ENCODE measurements at places on chromosomes 5 and 9.
A peak's percentile ranks its signal among the peaks of the same experiment; 100 is the strongest.

DNA sequence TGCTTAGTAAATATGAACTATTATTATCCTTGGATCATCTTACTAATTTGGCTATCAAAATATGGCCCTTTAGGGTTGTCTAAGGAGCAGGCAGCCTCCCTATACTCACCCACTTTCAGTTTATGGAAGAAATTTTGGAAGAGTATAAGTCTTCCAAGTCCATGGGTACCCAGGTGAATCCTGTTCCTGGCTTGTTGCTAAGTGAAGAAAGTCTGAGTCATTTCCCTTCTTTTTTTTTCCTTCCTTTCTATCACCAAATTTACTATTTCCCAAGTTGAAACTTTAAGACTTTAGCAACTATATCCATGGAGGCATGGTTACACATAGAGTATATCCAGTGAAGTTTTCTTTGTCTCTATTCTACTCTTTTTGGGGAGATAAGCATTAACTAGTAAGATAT, 184.0 kb upstream of the ACTBL2 start:
- no peak for DNase-seq

GRCh38 chr5:100550531-100551051, 15.4 kb downstream of the FAM174A start:
- DNase-seq: no peak

GRCh38 chr5:107047048-107047447, 623.7 kb downstream of the EFNA5 start:
- DNase-seq: no peak

GRCh38 chr9:32708480-32709150, 73.1 kb upstream of the TAF1L start:
- no peak for DNase-seq

GRCh38 chr5:77073667-77074066, 13.4 kb downstream of the ZBED3 start:
- DNase-seq: no peak

- DNase-seq: no peak
These were observed 15.6 kb downstream of the STX17 start for GRCh38 chr9:99921875-99922710.

- DNase-seq: no peak
These were observed 174.3 kb downstream of the CDH12 start for GRCh38 chr5:22678886-22679285.

DNA sequence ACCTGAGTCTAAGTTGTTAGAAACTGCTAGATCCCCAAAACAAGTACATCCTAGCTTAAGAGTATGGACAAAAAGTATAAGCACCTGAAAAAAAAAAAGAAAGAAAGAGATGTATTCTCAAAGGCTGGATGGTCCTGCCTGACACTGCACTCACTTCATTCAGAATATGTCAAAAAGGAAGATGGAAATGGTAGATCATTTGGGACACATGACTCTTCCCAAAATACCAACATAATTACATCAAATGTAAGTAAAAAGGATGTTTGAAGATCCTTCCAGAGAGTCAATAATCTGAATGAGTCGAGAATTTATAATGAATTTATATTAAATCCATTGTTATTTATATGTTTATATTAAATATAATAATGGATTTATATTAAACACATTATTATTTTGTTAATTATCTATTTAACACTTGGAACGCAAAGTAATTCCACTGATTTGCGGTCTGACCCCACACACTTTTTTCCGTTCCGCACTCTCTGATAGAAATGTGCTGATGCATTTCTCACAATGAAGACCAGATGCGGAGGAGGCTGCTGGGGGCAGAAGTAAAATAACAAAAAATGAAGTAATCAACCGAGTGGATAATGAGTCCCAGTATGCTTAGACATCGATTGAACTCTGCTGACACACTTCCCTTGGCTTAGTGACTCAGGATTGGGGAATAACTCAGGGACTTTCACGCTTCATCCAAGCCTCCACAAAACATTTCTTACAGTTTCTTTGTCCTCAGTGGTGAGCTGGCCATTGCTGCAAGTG, 201.2 kb downstream of the ADAMTS12 start:
- no peak for DNase-seq

GRCh38 chr9:10700915-10701314, 88.1 kb upstream of the PTPRD start:
- DNase-seq: no peak

DNA sequence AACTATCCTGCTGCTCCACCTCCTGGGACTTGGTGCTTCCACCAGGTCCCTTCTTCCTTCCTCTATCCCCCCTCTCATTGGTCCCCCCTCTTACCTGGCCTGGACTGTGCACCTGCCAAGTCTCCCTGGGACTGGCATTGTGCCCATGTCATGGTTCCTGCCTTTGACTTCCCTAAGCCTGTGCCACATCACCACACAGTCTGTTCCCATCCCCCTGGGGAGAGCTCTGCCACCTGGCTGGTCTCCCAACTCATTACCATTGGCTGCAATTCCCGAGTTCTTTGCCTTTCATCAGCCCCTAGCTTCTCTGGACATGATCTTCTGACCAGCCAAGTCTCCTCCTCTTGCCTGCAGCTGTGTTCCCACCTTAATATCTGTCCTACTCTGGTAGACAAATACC, 180.3 kb downstream of the SREK1 start:
- DNase-seq: no peak

DNA sequence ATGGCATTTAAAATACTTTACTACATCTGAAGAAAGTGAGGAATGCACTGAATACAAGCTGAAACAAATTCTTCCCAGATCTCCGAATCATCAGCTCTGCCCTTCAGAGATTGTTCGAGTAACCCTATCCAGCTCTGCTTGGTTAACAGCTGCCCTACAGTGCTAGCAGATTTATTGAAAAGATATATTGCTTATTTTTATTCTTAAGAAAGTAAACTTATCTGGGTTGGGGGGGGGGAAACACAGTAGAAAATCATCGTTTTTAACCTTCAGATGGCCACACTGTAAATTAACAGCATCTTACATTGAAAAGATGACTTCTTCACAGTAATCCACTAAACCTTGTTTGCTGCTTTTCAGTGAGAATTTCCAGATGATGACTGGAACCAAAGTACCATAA, 210.8 kb downstream of the NFIB start:
- no peak for DNase-seq

DNA sequence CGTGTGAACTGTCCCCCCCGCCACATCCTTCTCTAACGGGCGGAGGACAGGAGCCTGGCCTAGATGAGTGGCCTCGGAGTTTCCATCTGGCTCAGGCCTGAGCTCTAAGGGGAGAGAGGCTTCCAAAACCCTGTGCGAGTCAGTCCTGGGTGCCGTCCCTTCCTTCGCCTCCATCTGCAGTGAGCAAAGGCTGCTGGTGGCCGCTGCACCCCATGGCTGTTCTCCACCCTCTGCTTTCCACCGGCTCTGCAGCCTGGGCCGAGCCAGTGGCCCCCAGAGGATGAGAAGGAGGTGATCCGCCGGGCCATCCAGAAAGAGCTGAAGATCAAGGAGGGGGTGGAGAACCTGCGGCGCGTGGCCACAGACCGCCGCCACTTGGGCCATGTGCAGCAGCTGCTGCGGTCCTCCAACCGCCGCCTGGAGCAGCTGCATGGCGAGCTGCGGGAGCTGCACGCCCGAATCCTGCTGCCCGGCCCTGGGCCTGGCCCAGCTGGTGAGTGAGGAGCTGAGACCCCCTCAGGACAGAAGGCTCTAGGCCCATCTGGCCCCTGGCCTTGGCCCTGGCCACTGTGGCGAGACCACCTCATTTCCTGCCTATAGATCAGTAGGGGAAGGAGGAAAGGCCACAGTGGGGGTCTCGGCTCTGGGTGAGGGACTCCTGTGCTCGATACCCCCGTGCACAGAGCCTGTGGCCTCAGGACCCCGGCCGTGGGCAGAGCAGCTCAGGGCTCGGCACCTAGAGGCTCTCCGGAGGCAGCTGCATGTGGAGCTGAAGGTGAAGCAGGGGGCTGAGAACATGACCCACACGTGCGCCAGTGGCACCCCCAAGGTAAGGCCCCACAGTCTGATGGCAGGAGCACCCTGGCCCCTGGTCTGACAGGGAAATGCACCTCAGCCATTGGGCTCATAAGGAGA, 3.0 kb downstream of the PKN3 start:
- DNase-seq: no peak

- DNase-seq: no peak
These were observed 56.9 kb downstream of the ABLIM3 start for GRCh38 chr5:149198148-149198547.

DNA sequence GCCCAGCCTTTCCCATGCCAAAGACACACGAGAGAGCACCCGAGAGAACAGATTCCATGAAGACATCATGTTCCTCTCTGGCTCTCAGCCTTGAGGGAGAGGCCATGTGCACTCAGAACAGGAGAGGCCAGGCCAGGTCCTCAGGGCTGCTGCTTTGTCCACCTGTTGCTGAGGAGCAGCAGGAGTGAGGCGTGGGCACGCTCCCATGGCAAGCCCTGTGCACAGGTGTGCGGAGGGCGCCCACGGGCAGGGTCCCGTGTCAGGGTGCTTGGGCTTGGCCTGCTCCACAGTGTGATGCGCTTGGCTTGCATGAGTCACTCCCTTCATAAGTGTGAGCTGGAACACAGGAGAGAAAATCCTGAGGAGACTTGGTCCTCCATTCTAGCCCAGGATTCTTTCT, 27.4 kb downstream of the ZNF354A start:
- no peak for DNase-seq

GRCh38 chr5:62331921-62332320, 25.9 kb downstream of the KIF2A start:
- DNase-seq: no peak

DNA sequence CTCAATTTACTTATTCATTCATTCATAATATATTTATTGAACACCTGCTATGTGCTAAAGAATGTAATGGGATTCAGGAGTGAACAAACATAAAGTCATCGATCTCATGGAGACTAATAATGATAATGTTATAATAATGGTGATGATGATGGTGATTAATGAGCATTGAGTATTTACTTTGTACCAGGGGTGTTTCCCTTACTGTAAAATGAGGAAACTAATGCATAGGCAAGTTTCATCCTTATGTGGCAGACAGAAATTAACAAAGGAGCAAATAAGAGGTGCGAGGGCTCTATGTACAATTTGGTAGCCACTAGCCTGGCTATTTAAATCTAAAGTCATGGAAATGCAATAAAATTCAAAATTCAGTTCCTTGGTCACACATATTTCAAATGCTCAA, 11.1 kb upstream of the LCP2 start:
- DNase-seq: no peak

GRCh38 chr5:33068786-33069185, 357.7 kb downstream of the NPR3 start:
- DNase-seq: no peak

- no peak for DNase-seq
These were observed 590.8 kb upstream of the BRINP1 start for GRCh38 chr9:119959846-119960545.

GRCh38 chr9:27333241-27334052, 36.5 kb upstream of the EQTN start:
- peak; percentile 46 for DNase-seq

DNA sequence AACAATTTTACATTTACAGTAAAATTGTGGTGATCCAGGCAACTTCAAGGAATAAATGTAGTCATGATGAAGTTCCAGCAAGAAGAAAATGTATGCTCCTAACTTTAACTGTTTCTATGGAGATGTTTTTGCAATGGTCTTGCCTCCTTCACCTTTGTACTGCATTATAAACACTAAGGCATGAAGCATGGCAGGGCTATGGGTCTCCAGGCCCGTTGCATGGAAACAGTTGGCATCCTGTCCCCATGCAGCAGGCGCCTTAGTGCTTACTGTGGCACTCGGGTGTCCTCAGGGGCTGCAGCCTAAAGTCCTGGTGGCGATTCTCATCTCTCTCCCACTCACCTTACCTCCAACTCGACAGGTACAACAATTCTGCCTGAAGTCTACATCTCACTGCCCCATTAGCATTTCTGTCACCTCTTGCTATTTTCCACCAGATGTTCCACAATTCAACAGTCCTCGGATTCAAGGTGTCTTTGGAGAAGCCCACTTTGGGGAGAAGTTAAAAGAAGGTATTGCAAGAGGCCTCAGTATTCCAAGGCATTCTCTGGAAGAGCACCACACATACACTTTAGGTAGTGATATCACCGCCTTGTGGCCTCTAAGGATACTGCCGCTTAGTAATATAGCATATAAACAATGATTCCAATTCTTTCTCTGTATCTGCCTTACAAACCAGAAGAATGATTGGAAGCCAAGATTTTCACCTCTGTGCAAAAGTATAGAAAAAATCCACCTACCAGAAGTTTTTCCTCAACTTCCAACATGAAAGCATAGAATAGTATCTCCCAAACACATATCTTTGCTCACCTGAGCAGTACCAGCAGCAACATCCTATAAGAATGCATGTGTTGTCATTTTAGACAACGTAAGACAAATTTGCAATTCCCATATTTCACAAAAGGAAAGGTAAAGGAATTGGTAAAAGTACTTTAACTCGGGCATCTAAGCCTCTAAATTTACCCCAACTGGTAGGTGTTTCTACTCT, 5.1 kb downstream of the LIFR start:
- no peak for DNase-seq

DNA sequence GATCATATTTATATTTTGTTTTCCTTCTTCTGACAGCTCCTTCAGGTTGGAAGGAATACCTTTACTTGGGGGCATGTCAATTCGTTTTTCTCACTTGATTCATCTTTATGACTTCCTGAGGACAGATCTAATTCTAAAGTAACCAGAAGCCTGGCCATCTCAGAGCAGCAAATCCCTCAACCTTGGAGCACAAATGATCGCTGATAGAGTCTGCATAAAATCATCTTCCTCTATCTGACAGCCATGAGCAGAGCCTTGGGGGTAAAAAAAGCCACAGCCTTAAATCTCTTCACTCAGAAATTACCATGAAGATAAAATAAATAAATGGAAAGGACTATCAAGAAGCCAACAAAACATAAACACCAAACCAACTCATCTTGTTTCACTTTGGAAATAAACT, 325.8 kb downstream of the PRR16 start:
- no peak for DNase-seq

GRCh38 chr5:107979900-107980299, 309.2 kb upstream of the EFNA5 start:
- DNase-seq: no peak

DNA sequence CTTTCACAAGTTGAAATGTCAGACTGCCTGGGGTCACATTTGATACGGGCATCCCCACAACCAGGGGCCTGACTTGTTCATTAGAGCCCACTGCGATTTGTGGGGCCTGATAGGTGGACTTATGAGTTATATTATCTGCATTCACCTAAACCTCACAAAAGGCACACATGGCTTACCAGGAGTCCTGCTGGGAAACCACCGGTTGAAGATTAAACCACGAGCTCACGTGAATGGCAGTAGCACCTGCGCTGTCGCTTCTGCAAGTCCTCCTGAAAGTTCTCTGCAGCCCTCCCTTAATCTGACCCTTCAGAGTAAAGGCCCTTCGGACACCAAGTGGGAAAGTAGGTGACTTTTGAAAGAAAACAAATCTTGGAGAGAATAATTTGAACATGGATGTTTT, 68.9 kb downstream of the PPIC start:
- DNase-seq: peak; percentile 17

DNA sequence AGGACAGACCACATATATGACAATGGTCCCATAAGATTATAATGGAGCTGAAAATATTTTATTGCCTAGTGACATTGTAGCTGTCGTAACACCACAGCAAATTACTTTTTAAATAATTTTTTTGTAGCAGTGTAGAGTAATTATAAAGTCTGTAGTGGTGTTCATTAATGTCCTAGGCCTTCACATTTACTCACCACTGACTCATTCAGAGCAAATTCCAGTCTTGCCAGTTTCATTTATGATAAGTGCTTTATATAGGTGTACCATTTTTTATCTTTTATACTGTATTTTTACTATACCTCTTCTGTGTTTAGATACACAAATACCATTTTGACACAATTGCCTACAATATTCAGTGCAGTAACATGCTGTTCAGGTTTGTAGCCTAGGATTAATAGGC, 67.6 kb downstream of the TLE4 start:
- no peak for DNase-seq

GRCh38 chr5:44389823-44390143, 563 bp upstream of the FGF10 start:
- no peak for DNase-seq
